Activated naive CD4-positive, alpha-beta T cell treated with anti-CD3 and anti-CD28 coated beads, Interleukin-2, amount 50 U/mL, for 72 hours (primary cell): ENCODE measurements at places on chromosomes 4 and X. TPM values are rescaled to one million over a fixed set of nuclear protein-coding genes. Genes with fewer than 3 reads are reported as not detected.

DNA sequence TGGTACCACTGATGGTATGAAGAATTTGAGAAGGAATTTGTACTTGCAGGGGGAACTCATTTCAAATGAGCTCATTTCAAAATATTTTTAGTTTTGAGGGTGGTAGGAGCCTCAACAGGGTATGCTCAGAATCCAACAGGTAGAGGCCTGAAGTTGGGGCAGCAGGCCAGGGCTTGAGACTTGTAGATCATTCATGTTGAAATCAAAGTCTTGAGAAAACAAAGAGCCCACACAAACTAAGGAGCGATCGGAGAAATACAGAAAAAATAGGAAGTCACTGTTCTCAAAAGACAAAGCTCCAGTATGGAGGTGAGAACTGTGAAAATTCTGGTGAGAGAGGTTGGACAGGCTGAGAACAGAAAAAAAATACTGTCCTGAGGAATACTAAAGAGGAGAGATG lies 979 bp upstream of the SLC9A6 start:
- DNase-seq = no peak

DNA sequence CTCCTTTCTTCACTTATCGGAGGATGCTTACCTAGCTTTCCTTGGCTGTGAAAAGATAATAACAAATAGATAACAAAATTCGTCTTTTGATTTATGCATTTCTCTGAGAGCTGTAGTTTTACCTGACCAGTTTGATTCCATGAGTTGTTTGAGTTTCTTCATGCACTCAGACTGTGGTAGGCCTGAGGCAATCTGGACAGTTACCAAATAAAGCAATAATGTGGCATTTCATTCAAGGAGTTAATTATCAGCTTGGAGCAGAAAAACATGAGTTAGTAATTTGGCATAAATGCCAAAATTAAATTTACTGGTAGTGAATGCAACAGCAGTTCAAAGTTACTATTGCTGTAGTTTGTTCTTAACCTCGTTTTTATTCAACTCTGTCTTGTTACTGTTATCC lies 53.5 kb downstream of the FABP2 start:
- DNase-seq = no peak

DNA sequence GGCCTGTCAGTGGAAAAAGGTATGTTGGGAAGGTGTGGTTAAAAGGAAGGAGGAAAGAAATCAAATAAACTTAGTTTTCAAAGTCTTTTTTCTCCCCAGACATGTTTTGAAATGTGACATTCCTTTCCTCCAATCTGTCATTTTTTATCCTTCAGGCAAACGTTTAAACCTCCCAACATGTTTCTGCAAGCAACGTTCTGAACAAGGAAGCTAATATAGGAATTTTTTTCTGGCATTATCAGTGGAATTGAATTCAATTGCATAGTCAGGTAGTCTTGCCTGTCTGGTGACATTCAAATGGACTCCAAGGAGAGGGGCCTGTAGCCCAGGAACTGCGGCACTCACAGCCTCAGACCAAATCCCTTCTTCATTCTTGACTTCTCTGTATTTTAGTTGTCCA lies 30.0 kb upstream of the RASSF6 start:
- no peak for DNase-seq

DNA sequence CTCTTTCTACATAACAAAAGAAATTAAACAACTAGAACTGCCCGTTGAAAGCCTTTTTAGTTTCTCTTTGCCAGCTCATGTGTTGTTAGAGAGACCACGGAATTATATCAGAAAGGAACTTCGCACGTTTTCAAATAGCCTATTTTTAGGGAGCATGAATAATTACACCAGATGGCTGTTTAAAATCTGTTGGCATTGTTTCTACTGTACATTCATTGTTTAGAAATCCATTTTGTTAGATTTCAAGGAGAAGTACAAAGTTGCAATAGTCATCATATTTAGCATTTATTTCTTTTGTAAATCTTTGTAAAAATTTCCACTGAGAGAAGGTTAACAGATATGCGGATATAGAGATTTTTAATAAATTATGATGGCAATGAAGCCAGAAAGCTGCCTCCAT lies 403.0 kb upstream of the HS3ST1 start:
- no peak for DNase-seq

GRCh38 chr4:71974681-71975080 lies 57.1 kb upstream of the NPFFR2 start:
- DNase-seq = no peak

The UPF3B gene
- 28.9 TPM for total RNA-seq

DNA sequence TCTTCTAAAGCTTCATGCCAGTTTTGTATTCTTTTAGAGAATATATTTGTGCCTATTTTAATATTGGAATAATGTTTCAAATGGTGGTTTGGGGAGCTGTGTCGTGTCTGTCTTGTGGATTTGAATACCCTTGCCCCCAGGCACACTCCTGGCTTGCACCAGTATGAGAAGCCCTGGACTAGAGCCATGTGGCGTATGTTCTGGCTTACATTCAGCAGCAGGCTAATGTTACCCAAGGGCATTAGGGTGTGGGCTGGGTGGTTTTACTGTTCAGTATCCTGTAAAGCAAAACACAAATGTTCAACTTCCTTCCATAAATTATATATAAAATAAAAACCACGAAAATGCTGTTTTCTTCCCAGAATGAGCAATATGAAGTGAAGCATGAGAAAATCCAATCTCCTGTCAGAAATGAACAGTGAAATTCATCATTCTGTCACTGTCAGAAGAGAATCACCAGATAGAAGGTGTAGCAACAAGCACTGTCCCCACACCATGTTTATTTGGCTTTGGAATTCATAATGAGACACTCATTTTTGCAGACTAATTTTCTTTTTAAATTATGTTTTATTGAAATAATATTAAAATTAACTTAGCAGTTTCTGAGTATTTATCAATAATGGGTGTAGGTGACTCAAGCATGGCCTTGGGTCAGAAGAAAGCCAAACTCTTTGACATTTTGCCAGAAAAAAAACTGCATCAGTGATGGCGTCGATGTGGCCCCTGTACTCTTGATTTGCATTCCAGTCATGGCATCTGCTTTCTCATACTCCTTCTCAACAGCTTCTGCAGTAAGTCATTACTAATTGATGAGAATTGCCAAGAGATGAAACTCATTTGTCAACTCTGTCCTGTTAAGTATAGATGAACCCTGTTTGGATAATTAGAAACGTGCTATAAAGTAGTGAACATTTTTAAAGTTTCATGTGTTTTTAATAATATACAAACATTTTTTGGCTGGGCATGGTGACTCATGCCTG lies 43.8 kb downstream of the WWC2 start:
- DNase-seq = no peak

The FGFBP2 gene
- total RNA-seq = 1.2 TPM

GRCh38 chr4:17260166-17260907 lies 251.6 kb downstream of the QDPR start:
- DNase-seq = no peak

The PDGFRA gene
- 0.41 TPM for total RNA-seq

The NXF2B gene
- not detected for total RNA-seq

The LAMTOR3 gene
- total RNA-seq = 27.4 TPM

The ANKRD50 gene
- total RNA-seq = 0.51 TPM

The TMEM156 gene
- 24.0 TPM for total RNA-seq

- no peak for DNase-seq
Measured at GRCh38 chr4:68245594-68245993, at the start of gene TMPRSS11B. TSS of gene TMPRSS11B (minus strand) at chr4:68245694. CDS start at chr4:68245558, 136 bp downstream.

DNA sequence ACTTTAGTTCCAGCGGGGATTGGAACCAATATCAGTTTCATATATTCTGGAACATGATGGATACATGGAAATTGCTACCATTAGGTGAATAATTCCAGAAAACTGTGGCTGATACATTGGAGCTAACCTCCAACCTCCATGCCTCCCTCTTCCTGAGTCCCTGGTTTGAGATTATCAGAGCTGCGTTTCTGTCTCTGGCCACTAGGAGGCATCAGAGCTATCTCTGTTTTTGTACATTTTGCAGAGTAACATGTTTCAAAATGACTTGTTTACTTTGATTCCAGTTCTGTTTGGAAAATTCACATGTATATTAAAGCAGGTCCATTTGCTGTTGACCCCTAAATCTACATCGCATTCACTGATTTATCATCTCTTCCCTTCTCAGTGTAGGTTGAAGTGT lies 2.4 kb upstream of the RAB40AL start:
- DNase-seq = no peak

DNA sequence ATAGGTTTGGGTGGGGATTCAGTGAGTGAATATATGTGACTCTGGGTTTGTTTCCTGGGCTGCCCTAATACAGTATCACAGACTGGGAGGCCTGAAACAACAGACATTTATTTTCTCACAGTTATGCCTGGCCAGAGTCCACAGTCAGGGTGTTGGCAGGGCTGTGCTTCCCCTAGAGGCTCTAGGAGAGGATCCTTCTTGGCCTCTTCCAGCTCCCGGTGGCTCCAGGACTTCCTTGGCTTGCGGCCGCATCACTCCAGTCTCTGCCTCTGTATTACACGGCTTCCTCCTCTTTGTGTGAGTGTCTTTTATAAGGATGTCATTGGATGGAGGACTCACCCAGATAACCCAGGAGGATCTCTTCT lies 5.2 kb upstream of the JAKMIP1 start:
- no peak for DNase-seq

GRCh38 chr4:71212216-71212615 lies 126.6 kb upstream of the SLC4A4 start:
- no peak for DNase-seq

The HSFX3 gene
- not detected for total RNA-seq

- DNase-seq = no peak
Measured at GRCh38 chr4:22417408-22417807, 98.5 kb downstream of the ADGRA3 start.
